Hematopoietic multipotent progenitor cell (in vitro differentiated cells): ENCODE measurements at places on chromosomes 2 and 18.
A peak's percentile ranks its signal among the peaks of the same experiment; 100 is the strongest.

DNA sequence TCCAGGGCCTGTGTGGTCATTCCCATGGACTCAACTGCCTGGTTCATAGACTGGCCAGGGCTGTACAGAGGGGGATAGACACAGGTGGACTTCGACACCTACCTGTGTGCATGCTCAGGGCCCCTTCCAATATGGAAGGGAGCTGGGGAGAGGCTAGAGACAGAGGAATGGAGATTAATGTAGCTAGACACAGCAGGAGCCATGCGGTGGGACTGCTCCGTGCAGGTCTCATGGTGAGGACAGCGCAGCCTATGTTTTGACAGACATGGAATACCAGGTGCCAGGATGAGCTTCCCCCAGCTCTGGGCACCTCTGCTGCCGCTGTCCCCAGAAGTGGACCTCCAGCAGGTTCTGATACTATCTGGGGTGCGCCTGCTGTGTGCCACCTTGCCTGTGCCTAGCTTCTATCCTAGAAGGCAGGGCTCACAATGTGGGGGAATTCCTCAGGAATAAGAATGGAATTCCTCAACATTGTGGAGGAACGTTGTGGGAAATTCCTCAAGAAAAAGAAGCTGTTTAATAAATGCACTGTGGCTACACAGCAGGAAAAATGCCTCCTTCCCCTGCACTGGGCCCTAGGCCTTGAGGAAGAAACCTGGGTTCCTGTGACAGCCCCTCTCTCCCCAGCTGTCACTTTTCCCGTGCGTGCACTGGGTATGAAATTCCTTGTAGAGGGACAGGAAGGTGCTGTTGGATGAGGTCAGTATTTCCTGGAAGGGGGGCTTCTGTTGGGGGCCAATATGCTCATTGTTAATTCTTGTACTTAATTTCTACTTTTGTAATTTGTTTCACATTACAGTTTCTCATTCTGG, 7.3 kb downstream of the IL1R1 start:
- no peak for DNase-seq

DNA sequence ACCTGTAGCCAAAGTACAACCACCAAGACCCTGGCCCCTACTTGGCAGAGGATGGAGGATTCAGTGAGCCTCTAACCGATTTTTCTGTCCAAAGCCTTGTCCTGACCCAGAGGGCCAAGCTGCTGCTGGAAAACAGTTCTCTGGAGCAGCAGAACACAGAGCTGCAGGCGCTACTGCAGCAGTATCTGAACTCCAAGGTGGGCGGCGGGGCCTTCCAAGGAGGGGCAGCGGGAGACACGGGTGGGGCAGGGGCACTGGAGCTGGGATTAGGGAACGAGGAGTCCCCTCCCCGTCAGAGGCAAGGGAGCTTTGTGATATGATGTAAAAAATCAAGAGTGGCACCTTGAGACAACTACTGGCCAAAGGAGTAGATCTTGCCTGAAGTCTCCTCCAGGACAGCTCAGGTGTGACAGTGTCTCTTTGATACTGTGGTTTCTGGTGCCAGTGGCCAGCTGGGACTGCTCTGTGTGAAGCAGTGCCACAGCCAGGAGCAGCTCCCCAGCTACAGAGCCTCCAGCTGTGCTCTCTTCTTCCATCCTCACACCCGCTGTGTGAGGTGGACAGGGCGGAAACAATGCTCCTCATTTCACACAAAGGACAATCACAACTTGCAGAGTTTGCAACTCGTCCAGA, 22.8 kb downstream of the OTOF start:
- no peak for DNase-seq

DNA sequence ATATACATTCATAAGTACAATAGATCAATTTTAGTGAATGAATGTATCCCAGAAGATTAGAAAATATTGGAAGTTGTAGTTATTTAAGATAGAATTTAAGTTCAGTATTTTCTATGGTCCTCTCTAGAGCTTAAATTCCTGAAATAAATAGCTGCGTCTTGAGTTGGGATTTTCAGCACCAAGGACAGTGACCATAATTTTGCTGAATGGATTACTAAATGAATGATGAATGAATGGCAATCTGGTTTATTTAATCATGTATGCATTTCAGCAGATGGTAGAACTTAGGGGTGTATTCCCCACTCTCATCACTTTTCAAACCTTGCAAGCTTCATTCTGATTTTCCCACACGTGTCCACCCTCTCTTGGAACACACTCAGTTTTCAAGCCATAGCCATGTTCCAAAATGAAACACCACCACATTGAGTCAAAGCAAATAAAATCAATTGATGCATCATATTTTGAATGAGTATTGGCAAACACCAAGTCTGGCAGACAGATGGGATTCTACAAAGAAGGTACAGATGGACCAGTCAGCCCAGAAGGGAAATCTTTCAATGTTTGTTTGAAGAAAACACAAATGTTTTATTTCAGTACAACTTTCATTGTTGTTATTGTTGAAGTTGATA, 362.2 kb upstream of the NXPH2 start:
- DNase-seq = peak; percentile 7

- no peak for DNase-seq
Measured at GRCh38 chr2:204791230-204791629, 246.0 kb downstream of the PARD3B start.

GRCh38 chr2:8790739-8791162, 46.7 kb downstream of the KIDINS220 start:
- DNase-seq = no peak

- DNase-seq = no peak
Measured at GRCh38 chr2:26988058-26988860, 17.8 kb downstream of the MAPRE3 start.

DNA sequence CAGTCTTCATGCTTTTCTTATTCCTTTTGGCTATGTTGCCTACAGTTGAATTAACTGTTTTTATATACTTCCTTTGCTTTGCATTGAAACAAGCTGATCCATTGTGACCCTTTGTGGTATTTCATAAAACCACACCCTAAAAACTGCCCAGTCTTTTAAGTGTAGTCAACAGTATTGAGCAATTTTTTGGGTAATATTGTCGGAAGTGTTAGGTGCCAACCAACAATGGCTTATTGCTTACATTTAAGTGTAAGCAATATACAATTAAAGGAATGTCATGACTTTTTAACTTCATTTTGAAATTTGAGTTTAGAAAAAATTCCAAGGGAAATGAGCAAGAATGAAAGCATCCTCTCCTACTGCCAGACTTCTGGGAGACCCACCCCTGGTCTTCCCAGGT, 174.1 kb downstream of the NEDD4L start:
- no peak for DNase-seq

GRCh38 chr18:1446765-1447164, 542.1 kb downstream of the ADCYAP1 start:
- DNase-seq = no peak

DNA sequence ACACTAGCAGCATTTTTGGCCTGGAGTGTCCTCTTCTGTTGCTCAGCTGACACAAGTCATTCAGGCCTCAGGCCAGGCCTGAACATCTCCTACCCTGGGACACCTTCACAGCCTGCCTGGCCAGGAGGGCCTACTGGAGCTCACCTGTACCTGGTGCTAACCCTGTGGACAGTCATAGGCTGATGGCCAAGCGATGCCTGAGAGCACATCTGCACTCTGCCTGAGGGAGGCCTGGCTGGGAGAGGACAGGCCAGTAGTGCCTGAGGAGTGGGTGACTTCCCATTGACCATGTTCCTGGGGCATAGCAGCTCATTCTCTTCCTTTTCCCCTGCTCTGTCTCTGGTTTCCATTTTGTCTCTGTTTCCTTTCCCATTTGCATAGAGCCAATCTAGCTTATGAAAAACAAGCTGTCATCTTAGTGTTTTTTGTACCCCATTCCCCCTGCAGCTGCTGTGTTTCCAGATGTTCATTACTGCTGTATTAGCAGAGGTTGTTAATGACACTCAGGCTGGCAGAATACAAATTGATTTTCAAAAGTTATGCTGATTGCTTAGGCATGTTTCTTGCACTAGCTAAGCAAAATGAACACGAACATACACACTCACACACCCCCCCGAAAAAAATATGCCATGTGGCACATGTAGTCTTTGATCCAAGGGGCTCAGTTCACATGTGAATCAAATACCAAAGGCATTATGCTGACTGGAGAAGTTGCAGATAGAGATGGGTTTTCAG, 149.7 kb upstream of the HS6ST1 start:
- no peak for DNase-seq

DNA sequence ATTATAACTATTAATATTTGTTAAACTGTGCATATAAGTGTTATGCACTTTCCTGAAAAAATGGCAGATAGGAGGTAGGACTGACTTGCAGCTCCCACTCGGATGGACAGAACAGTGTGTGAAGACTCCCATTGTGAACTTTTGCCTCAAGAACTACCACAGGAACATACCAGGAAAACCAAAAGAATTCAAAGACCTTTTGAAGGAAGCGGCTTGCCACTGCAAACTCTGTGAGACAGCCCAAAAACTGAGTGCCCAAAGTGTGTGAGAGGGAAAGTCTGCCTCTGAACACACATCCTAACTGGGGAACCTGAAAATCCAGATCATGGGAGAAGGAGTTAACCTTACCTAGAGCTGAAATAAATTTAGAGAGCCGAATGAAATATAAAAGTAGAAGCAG, 171.0 kb downstream of the ZBTB7C start:
- no peak for DNase-seq
